ENCODE measurements at places on chromosomes 11 and 22.
A peak's percentile ranks its signal among the peaks of the same experiment; 100 is the strongest.

DNA sequence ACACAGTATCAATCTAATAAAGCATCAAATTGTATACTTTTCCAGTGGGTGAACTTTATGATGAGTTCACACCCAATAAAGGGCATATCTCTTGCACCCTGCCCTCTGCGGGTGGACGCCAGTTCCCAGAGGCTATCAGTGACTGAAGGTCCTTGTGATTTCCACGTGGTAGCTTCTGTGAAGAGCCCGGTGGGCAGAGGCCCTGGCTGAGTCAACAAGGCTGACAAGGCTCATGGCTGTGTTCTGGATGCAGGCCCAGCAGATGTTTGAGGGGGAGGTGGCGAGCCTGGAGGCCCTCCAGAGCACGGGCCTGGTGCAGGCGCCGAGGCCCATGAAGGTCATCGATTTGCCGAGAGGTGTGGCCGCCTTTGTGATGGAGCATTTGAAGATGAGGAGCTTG lies 71.4 kb downstream of the PIWIL3 start:
- no peak for DNase-seq

DNA sequence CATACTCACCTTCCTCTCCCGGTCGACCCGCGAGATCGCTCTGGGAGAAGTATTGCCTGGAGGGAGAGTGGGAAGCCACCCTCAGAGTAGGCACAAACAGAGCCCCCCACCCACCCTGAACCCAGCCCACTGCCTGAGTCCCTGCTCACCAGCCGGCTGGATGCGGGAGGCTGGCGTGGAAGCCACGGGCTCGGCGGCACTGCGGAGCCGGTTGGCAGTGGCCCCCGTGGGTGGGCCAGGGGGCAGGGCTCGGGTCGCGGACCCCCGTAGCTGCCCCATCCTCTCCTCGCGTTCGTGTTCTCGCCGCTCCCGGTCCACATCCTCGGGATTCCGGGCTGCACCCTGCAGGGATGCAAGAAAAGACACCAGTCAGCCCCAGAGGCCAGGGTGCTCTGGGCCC lies 21.4 kb upstream of the TMEM184B start:
- no peak for DNase-seq

DNA sequence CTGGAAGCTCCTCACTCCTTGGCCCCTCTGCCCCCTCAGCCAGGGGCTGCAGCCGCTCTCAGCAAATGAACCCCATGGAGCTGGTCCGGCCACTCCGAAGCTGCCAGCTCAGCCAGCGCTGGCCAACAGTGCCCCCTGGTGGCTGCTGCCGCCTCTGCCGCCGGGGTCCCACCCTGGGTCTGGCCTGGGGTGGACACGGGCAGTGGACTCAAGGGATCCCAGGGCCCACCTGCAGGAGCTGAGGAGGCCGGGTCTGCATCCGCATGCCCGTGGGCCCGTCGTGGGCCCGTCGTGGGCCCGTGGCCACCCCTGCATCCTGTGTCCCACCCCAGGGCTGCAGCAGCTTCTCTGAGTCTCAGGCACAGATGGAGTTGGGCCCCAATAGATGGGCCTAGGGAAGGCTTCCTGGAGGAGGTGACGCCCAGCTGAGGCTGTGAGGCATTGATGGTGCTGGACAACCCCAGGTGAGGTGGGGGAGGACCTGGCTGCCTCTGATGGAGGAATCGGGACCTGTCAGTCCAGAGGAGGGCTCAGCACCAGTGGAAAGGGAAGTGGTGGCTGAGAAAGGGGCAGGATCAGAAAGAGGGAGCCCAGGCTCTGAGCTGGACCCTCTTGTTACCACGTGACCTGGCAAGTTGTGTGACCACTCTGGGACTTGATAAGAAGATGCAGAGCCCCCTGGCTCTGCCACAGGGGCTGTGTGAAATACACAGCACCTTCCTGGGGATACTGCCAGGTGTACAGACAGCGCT lies 522.3 kb downstream of the BRD1 start:
- peak; percentile 31 for DNase-seq

- no peak for DNase-seq
Observed at GRCh38 chr22:40519284-40519947, 117.1 kb downstream of the MRTFA start.

- DNase-seq: no peak
Observed at GRCh38 chr11:67252831-67253239, 13.4 kb upstream of the GRK2 start.

GRCh38 chr22:34639911-34640310 lies 426.0 kb upstream of the ISX start:
- no peak for DNase-seq

GRCh38 chr22:47795477-47796127 lies 1033.2 kb downstream of the TBC1D22A start:
- DNase-seq: no peak

DNA sequence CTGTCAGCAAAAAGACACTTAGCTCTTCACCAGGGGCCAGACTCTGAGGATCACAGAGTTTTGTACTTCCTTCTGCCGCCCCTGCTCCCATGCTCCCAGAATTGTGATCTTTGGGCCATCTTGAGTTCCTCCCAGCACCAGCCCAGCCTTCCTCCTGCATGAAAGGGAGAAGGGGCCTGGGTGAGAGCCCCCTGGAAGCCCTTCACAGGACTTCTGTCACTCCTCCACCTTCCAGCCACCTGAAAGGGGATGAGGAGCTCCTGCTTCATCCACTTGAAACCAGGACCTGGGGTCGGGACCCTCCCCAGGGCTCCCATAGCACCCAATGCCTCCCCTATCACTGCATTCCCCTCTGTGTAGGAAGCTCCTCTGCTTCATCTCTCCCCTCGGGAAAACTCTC lies 174.2 kb downstream of the BUD13 start:
- DNase-seq: no peak

GRCh38 chr11:64916040-64916774 lies 802 bp downstream of the ATG2A start:
- DNase-seq: no peak

DNA sequence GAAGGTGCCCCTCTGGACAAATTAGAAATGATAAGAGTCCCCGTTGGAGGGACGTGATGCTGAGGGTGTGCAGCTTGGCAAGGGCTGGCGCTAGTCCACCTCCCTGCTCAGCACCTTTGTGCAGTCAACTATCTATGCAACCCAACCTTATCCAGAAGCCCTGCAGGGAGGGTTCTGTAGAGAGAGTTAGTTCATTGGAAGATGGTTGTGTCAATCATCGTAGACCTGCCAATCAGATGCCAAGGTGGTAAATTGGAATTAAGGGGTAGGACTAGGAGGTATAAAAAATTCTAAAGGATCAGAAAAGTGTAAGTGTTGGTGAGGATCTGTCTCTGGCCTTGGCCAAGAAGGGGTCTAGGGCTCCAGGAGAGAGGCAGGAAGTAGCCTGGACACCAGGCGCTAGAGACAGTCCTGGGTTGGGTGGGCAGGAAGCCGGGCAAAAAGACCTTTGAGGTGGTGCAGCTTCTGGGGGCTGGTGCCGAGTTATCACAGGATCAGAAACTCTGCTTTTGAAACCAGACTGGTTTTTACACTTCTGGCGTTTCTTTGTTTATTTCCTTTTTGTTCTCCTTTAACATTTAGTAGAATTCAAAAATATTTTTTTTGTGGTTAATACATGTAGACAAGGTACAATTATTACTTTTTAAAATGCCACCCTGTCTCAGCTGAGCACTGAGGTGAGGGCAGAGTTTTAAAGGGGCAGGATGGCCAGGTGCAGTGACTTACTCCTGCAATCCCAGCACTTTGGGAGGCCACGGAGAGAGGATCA lies 1.6 kb downstream of the C1QTNF6 start:
- DNase-seq: no peak

Data from right renal pelvis (tissue), 4 donors.